ENCODE measurements at places on chromosomes 7 and 10. TPM values are rescaled to one million over a fixed set of nuclear protein-coding genes. Genes with fewer than 3 reads are reported as not detected.

Gene APBB1IP
- total RNA-seq = 0.12 TPM

Gene CPN1
- total RNA-seq = 0.52 TPM

Gene LIPJ
- total RNA-seq = 0.29 TPM

Gene KIAA1217
- total RNA-seq = 99.0 TPM

Gene EPHB4
- 78.4 TPM for total RNA-seq

- H3K27me3 ChIP-seq = no peaks in the 10 kb centered on the region
- H3K36me3 ChIP-seq = peaks cover 13% of the 10 kb centered on the region
- no peak for DNase-seq
- H3K4me3 ChIP-seq = no peak overlapping the region
These were observed 153.9 kb downstream of the DNAJC1 start for GRCh38 chr10:21849607-21850006.

- DNase-seq = no peak
- H3K36me3 ChIP-seq = no peaks in the 10 kb centered on the region
- H3K4me1 ChIP-seq = no peaks in the 10 kb centered on the region
- H3K27me3 ChIP-seq = no peaks in the 10 kb centered on the region
These were observed 201.6 kb downstream of the SH2D4B start for GRCh38 chr10:80739328-80739727.

GRCh38 chr7:116399819-116400218 lies 99.7 kb upstream of the CAV2 start:
- no peaks in the 10 kb centered on the region for H3K36me3 ChIP-seq
- no peak overlapping the region for H3K4me3 ChIP-seq
- no peak for DNase-seq
- H3K27ac ChIP-seq = peak overlapping the region; percentile 44
- no peaks in the 10 kb centered on the region for H3K27me3 ChIP-seq

DNA sequence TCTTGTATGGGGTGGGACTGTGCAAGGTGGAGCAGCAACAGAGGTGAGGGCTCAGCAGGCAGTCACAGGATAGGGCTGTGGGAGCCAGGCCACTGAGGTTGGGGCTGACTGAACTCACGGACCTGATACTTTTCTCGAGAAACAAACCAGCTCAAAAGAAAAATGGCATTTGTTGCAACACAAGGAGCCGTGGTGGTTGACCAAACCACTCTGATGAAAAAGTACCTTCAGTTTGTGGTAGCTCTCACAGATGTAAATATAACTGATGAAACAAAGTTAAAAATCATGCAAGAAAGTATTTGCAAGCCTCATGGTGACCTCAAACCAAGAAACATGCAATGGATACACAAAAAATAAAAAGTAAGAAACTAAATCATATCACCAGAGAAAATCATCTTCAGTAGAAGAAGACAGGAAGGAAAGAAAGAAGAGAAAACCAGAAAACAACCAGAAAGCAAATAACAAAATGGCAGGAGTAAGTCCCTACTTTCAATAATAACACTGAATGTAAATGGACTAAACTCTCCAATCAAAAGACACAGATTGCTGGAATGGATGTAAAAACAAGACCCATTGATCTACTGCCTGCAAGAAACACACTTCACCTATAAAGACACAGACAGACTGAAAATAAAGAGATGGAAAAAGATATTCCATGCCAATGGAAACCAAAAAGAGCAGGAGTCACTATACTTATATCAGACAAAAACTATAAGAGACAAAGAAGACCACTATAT lies 48.9 kb upstream of the DUSP5 start:
- no peaks in the 10 kb centered on the region for H3K36me3 ChIP-seq
- DNase-seq = no peak
- no peak overlapping the region for H3K27ac ChIP-seq
- peaks cover 2% of the 10 kb centered on the region for H3K27me3 ChIP-seq
- no peak overlapping the region for H3K4me3 ChIP-seq

DNA sequence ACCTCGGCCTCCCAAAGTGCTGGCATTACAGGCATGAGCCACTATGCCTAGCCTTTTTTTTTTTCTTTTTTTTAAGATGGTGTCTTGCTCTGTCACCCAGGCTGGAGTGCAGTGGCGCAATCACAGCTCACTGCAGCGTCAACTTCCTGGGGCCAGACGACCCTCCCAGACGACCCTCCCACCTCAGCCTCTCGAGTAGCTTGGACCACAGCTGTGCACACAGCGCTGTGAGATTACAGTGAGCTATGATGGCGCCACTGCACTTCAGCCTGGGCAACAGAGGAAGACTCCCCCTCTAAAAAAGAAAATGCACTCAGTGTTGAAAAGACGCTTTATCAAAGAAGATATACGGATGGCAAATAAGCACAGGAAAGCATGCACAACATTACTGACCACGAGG lies 16.5 kb upstream of the WIPI2 start:
- no peaks in the 10 kb centered on the region for H3K36me3 ChIP-seq
- no peaks in the 10 kb centered on the region for H3K27me3 ChIP-seq
- H3K4me3 ChIP-seq = no peak overlapping the region
- no peak overlapping the region for H3K27ac ChIP-seq
- no peak for DNase-seq
- H3K4me1 ChIP-seq = no peaks in the 10 kb centered on the region

- no peaks in the 10 kb centered on the region for H3K36me3 ChIP-seq
- no peak overlapping the region for H3K27ac ChIP-seq
- H3K4me3 ChIP-seq = no peak overlapping the region
- DNase-seq = no peak
These were observed 393.6 kb upstream of the STEAP1 start for GRCh38 chr7:89760690-89761089.
